ENCODE measurements at places on chromosomes 4 and X.

GRCh38 chr4:172356016-172356415 is 542.8 kb downstream of the GALNTL6 start:
- no peak for DNase-seq

DNA sequence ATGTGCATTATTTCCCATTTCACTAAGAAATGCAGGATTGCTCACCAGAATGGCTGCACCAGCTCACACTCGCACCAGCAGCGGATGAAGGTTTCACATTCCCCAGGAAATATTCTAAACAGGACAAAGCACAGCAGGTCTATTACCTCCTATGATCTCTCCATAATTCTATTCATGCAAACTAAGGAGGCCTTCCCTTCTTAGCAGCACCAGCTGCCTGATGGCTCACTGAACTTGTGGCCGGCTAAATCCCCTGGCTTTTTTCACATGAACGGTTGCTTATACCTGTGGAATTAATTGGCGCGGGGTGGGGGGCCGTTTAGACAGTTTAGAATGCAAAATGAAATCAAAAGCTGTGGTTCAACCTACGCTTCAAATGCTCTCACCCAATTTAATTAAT is 73.5 kb upstream of the SRD5A3 start:
- DNase-seq: no peak

GRCh38 chr4:149702414-149703293 is 113.0 kb downstream of the IQCM start:
- no peak for DNase-seq

DNA sequence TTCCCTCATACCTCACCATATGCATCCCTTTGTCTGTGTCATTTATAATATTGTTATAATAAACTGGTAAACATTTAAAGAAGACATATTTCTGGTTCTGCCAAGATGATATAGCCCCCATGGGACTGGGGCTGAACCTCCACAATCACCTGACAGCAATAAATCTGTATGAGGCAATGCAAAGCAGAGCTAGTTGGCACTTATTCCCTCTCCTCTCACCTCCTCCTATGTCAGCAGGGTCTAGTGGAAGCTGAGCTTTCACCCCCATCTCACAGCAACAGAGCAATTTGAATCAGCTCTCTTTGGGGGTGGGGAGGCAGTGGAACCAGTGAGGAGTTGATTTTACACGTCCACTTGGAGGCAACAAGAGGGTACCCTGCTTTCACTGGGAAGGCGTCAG is 206.9 kb downstream of the AR start:
- no peak for DNase-seq

- DNase-seq: no peak
Measured at GRCh38 chr4:17560065-17560673, 16.8 kb upstream of the LAP3 start.

GRCh38 chr4:52824603-52825459 is 37.3 kb upstream of the RASL11B start:
- DNase-seq: no peak

GRCh38 chrX:153485396-153486080 is 9.2 kb upstream of the BGN start:
- DNase-seq: no peak

DNA sequence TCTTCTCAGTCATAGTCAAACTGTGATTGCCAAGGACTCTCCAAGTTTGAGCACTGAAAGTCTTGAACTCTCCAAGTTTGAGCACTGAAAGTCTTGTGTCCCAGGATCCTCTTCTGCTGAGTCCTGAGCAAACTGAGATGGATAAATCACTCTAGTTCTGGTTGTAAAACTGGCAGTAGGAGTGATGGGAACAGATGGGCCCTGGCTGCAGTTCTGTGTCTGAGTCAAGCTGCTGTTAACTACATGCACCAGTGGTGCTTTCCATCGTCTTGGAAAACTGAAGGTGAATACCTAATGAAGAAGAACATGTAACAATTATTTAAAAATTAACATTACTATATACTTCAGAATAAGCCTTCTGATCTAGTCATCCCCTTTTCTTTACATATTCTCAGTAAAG is 27.6 kb upstream of the KCNIP4 start:
- no peak for DNase-seq

GRCh38 chr4:1654216-1654955 is 29.7 kb downstream of the FAM53A start:
- no peak for DNase-seq

GRCh38 chr4:18518098-18518497 is 496.5 kb upstream of the LCORL start:
- DNase-seq: no peak

- DNase-seq: no peak
Measured at GRCh38 chrX:124737771-124738170, 391.4 kb downstream of the SH2D1A start.

DNA sequence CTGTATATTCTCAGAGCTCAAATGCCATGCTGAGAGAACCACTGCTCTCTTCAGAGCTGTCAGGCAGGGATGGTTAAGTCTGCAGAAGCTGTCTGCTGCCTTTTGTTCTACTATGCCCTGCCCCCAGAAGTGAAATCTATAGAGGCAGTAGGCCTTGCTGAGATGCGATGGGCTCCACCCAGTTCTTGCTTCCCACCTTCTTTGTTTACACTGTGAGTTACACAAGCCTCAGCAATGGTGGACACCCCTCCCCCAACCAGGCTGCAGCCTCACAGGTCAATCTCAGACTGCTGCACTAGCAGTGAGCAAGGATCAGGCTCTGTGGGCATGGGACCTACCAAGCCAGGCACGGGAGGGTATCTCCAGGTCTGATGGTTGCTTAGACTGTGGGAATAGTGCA is 271.6 kb downstream of the CENPC start:
- DNase-seq: no peak

DNA sequence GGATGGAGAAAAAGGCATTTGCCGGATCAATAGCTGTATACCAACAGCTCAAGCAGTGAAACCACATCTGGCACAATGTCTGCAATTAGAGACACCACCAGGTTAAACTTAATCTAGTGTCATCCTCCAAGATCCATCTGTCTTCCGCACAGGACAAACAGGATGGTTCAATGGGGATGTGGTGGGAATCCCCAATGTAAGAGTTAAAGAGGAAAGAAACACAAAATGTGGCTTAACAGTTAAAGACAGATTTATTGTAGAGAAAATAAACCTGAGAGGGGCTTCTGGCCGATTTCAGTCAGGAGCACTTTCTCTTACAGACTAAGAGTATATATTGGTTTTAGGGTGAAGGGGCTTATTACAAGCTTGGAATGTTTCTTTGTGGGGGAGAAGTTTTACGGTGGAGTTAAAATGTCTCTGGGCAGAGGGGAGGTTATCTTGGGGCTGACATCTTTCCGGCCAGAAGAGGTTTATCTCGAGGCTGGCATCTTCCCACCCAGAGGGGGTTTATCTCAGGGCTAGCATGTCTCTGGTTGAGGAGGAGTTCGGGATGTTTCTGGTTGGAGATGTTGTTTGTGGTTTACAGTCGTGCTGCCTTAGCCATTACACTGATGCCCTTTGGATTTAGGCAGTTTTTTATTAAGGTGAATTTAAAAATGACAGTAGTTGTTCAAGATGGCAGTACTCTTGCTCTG is 61.7 kb downstream of the KANTR start:
- DNase-seq: no peak

- DNase-seq: no peak
Measured at GRCh38 chr4:181807771-181808170, 435.4 kb upstream of the TENM3 start.

GRCh38 chr4:112604589-112604988 is 32.1 kb downstream of the ZGRF1 start:
- DNase-seq: no peak

DNA sequence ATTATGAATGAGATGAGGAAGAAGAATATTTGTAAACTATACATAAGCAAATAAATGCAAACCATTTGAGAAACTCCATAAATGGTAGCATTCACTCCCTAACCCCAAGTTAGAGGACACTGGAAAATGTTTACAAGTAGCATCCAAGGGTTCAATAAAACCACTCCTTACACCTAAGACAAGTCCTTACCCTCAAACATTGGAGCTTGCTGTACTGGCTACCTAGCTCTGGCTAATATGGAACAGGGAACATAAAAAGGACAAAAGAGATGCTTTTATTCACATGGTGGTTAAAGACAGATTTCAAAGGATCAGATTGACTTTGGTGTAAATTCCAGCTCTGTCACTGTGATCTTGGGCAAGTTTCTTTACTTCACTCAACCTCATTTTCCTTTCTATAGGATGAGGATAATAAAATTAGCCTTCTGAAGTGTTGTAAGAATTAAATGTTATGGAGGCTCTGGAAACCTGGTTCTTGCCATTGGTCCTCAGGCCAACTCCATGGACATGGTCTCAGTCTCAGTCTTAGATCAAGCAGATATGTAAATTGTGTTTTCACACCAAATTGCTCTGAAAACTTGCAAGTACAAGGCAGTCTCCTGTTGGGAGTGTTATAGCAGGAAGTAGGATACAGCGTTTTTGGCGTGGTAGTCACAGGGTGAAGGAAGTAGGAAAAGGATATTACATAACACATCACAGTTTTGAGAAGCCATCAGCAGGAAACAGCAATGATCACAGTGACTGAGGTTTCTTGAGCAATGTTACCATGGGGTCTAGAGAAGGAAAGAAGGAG is 3.3 kb downstream of the CXCL1 start:
- no peak for DNase-seq

DNA sequence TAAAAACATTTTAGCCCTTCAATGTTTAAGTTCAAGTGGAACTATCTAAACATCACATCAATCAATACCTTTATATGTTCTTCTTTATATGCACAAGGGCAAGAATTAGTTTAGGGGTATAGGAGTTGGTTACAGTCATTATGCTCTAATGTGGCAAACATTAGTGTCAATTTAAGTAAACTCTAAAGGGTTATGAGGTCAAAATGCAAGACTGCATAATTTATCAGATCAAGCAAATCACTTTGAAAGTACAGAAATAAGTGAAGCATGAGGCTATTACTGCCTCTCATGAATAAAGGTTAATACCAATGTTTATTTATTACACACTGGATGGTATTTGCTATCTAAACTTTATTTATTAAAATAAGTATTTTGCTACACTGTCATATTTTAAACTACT is 59.7 kb downstream of the MAB21L2 start:
- no peak for DNase-seq

DNA sequence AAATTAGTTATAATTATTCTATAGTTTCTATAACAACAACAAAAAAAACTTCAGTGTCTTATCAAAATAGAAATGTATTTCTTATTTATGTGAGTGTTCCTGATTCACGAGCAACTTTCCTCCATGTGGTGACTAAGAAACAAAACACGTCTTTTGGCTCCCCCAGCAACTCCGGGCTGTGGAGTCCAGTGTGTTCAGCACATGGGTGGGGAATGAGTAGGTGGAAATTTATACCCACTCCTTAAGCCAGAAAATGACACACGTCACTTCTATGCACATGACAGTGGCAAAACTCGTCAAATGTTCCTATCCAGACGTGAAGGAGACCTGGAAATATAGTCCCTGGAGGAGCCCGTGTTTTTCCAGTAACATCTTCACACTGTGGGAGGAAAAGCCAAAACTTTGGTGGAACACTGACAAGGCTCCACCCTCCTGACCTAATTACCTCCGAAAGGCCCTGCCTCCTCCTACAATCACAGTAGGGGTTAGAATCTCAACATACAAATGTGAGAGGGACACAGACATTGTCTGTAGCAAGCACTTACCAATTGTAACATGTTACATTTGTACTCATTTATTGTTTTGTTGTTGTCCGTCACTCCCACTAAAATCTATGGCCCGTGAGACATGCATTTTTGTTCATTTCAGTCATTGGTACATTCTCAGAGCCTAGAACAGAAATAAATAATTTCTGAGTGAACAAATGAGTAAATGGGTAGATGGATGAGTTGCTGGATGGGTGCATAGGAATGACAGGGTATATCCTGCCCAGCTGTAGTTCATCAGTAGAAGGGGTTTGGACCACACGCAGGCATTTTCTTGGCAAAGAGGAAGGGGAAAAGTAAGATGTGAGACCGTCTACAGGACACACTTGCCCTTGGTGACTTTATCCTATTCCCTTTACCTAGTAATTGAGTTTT is 605.8 kb upstream of the TENM3 start:
- no peak for DNase-seq

DNA sequence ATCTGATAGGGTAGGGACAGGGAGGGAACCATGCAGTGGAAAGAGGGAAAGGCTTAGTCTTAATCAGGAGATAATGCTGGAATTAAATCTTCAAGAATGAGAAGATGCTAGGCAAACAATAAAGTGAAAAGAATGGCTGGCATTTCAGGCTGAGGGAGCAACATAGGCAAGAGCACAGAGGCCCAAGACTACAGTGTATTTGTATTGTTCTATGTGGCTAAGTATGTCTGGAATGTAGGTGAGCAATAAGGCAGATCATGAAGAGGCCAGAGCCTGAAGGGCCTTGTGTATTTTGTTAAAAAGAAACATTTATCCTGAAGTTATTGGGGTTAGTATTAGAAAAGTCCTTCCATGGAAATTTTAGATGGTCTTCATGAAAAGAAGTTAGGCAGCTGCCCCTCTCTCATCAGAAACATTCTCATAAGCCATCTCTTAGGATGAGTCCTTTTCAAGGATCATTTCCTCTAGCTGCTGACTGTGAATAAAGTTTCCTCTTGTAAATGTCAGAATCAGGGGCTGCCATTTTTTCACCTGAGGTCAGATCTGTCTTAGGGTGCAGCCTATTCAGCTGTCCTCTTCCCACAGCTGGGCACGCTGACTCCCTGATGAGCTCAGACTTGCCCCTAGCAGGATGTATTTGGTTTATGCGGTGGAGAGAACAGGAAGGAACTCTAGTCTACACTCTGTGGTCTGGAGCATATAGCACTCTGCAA is 46.3 kb downstream of the ATP10D start:
- no peak for DNase-seq

- no peak for DNase-seq
Measured at GRCh38 chrX:139720136-139720535, 12.2 kb upstream of the MCF2 start.

DNA sequence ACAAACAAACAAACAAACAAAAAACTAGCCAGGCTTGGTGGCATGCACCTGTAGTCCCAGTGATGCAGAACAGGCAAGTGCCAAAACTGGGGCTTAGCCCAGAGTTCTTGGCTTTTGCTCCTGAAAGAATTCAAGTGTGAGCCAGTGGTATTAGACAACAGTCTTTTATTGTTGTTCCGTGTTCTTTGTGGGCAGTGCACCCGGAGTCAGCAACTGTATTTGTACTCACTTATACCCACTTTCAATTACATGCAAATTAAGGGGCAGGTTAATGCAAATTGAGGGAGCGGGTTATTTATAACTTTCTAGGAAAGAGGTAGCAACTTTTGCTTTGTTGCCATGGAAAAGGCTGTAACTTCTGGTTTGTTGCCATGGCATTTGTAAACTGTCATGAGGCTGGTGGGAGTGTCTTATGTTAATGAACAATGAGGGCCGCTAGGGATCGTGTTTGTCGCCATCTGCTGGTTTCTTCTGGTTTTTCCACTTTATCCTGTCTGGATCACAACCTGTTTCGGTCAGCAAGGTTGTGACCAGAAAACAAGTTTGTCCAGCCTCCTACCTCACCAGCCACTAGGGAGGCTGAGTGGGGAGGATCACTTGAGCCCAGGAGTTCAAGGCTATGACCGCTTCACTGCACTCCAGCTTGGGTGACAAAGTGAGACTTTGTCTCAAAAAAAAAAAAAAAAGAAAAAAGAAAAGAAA is 88.8 kb upstream of the ESX1 start:
- DNase-seq: no peak

Measured in DMS79 (cell line).